Activated CD4-positive, alpha-beta T cell treated with anti-CD3 and anti-CD28 coated beads, Interleukin-2, Interleukin-4, amounts not matched to agents 100 ng/mL and 50 ng/mL, durations not matched to agents 16 hours and 8 hours (primary cell): ENCODE measurements at places on chromosomes 7 and 10.

- DNase-seq = no peak
Observed at GRCh38 chr7:115178835-115179234, 256.9 kb downstream of the MDFIC start.

- no peak for DNase-seq
Observed at GRCh38 chr10:131193923-131194322, 117.6 kb downstream of the TCERG1L start.

GRCh38 chr7:130297628-130298543 is 4.9 kb downstream of the CPA4 start:
- no peak for DNase-seq

GRCh38 chr7:21368317-21368716 is 59.6 kb upstream of the SP4 start:
- no peak for DNase-seq

DNA sequence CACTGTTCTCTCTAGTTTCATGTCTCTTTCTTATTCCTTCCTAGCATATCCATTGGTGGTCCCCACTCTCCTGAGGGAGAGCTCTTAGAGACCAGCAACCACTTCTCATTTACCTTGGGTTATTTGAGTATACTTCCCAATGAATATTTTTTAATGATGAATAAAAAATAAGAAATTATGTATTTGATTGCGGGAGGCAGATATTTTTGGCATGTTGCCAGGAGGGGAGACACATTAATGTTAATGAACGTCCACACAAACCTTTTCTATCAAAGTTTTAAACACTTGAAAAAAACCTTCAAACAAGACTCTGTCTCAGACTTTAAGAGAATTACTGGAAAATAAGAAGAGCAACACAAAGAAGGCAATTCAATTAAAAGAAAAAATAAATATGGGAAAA is 260.6 kb upstream of the MAGI2 start:
- DNase-seq = no peak

DNA sequence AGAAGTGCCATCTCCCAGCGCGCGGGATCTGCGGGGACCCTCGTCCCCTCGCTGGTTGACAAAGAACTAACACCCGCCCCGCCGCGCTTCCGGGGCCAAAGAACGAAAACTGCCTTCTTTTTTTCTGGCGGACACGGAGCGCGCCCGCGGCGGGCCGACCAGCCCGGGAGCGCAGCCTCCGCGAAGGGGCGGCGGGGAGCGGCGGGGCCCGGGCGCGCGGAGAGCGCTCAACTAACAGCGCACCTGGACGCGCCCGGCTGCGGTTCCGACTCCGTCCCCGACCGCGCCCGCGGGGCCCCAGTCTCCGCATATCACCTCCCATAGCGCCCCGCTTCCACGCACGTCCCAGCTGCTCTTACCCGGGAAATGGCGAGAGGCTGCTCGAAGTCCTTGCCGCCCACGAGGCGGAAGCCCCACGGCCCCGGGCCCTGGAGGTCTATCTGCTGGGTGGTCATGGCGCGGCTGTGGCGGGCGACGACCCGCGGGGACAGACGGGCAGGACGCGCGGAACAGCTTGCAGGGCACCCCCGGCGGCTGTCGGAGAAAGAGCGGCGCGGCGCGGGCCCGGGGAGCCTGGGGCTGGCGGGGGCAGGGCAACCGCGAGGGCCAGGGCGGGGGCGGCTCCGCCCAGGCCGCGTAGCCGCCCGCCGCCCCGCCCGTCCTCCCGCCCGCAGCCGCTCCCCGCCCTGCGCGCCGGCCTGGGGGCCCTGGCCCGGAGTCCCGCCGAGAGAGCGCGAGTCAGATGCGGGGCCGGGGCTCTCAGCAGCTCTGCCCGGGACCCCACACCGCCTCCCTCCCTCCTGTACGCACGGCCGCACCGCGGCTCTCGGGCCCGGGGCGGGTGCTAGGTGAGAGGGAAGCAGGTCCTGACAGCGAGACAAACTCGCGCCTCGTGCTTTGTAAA is at the start of gene PDLIM1:
Gene PDLIM1 (minus strand): TSS at position 543 of the 904 bp plus-strand sequence. CDS start 88 bp downstream, at position 455.
- peak; percentile 9 for DNase-seq

GRCh38 chr7:100789055-100789454 is 38.3 kb downstream of the EPHB4 start:
- no peak for DNase-seq

GRCh38 chr10:20180766-20181165 is 364.5 kb downstream of the PLXDC2 start:
- DNase-seq = no peak

- no peak for DNase-seq
Observed at GRCh38 chr7:83347945-83348444, 185.3 kb upstream of the PCLO start.

DNA sequence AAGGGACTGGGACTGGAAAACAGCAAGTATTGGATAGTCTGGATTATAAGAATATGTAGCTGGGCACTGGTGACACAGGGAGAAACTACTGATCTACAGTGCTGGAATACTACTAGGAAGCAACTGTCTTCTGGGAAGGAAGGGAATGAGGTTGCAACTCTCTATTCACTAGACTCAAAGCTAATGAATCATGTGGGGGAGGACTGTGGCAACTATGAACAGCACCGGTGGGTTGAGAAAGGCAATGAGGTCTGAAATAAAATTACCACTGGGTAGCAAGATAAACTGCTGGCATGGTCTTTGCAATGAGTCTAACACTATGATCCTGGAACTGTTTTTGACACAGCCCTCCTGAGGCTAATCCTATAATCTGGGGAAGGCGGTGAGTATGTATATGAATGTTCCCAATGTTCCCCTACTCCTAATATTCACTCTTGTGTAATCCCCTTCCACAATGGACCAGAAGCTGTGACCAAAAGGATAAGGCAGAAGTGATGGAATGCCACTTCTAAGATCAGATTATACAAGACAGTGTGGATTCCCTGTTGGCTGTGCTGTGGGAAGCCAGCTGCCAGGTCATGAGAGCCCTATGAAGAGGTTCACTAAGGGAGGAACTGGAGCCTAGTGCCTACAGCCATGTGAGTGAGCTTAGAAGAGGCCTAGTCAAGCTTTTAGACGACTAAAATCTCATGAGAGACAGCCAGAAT is 101.3 kb upstream of the DNAJB12 start:
- DNase-seq = no peak

DNA sequence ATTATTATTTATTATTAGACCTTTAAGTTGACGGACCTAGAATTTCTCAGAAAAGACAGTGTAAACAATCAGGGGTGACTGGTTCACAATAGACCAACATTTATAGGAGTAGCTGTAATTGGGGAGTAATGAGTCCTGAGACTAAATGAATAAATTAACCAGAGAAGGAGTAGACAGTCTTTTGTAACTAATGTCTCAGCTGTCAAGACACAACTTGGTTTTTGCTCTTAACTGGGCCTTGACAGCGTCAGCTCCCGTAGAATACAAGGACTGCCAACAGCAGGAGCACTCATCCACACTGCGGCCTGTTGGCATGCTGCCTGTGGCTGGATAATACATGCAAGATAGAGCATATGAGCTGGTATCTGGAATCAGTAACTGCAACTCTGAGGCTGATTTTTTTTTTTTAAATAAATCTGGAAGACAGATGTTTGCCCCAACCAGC is 123.9 kb downstream of the CACNA2D1 start:
- DNase-seq = no peak

- no peak for DNase-seq
Observed at GRCh38 chr7:21580073-21580521, 37.3 kb downstream of the DNAH11 start.

- DNase-seq = no peak
Observed at GRCh38 chr7:127382301-127383085, 10.0 kb downstream of the ZNF800 start.

- DNase-seq = no peak
Observed at GRCh38 chr7:49775065-49775948, 1.9 kb downstream of the VWC2 start.

DNA sequence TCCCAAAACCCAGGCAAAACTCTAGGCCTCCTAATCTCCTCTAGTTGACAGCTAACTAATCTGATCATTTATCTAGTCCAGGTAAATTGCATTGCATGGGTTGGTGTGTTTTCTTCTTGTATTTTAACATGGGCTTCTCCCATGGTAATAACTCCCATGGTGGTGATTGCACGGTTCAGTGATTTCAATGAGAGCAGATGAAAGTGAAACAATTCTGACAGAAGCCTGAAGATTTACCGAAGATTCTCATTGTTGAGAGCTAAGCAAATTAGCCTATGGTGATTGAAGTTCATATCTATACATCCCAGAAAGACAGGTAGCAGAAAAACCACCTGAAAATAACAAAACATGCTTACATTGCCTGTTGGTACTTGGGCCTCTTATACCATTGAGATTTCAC is 26.6 kb upstream of the LIPN start:
- DNase-seq = no peak

DNA sequence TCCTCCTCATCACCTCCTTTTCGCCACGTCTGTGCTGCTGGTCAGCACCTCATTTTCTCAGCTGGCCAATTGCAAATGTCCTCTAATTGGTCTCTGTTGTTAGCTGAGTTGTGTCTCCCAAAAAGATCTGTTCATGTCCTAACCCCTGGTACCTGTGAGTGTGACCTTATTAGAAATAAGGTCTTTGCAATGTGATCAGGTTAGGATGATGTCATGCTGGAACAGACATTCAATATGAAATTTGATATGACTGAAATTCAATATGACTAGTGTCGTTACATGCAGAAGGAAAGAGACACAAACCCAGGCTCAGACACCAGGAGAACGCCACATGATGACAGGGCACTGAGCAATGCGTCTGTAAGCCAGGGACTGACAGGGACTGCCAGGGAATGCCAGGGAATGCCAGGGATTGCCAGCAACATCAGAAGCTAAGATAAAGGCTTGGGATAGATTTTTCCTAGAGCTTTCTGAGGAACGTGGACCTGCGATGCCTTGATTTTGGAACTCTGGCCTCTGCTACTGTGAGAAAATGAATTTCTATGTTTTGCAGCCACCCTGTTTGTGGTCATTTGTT is 77.5 kb upstream of the CXCL12 start:
- DNase-seq = no peak

- no peak for DNase-seq
Observed at GRCh38 chr7:45677311-45677900, 103.2 kb downstream of the ADCY1 start.

DNA sequence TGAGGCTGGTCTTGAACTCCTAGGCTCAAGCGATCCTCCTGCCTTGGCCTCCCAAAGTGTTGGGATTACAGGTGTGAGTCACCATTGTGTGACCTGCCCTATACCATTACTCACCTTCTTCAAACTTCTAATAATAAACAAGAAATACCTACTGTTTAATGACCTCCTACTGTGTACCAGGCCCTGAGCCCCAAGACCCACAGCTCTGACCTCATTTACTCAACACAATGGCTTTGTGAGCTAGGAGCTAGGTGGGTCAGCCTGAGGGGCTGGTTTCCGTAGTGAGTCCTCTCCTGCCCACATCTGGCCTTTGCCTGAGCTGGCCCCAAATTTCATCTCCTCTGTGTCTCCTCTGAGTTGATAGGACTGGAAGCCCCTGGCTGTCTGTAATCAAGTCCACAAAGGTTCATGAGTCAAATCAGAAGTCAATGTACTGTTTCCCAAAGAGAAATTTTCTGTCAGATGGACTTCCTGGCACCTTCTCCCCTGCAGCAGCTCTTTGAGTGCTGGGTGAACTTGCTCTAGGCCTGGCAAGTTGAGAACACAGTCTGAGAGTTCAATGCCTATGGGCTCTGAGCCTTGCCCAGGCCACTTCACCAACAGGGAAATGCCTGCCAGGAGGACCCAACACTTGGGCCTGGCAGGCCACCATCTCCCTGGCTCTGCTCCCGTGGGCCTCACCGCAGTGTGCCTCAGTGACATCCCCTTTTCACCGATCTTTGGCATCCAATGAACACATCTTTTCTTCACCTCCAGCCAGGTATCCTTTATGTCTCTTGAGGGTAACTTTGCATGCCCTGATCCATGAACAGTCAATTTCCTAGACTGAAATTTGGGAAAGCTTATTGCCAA is 24.0 kb downstream of the NEURL1 start:
- no peak for DNase-seq

- no peak for DNase-seq
Observed at GRCh38 chr7:47337531-47337930, 244.4 kb downstream of the TNS3 start.

DNA sequence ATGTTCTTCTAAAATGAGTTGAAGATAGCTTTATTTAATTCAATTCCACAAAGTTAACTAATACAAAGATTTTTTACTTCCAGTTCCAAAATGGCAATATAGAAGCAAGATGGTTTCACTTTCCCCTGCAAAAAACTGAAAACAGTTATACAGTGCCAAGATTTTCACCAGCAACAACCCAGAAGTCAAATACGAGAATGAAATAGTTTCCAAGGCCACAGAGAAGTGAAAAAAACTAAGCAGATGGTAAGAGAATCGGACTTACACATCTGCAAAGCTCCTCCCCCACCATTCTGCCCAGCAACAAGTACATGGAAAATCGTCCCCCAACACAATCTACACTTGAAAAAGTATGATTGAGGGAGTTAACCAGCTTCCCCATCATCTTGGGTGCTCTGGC is 30.3 kb upstream of the KEL start:
- no peak for DNase-seq

- no peak for DNase-seq
Observed at GRCh38 chr7:18547509-18548187, 52.1 kb downstream of the HDAC9 start.

- DNase-seq = no peak
Observed at GRCh38 chr7:55527307-55527706, 45.0 kb downstream of the VOPP1 start.

GRCh38 chr10:122263971-122264370 is 7.1 kb upstream of the BTBD16 start:
- no peak for DNase-seq

DNA sequence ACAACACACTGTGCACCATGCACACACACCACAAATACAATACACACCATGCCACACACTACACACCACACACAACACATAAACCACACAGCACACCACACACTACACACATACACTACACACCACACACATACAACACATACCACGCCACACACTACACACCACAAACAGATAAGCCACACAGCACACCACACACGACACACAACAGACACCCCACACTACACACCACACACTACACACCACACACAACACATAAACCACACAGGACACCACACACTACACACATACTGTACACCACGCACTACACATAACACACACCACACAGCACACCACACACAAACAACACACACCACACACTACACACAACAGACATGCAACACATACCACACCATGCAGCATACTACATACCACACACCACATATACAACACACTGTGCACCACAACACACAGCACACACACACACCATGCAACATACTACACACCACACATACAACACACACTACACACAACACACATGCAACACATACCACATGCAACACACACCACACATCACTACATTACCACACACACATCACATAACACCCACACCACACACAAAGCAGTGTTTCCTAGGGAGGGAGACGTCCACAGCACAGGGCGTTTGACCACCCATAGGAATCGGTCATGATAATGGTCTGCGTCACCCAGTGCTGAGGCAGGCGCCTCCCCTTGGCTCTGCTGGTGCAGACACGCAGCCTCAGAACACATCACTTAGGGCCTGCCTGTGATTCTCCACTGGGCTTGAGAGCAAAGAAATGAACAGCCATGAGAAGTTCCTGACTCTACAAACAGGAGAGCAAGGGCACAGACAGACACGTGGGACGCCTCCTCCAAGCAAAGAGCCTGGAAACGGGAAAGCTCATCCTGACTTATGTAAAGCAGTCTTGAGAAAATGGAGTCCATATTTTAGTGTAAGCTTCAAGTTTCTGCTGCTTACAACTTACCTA is 458.3 kb downstream of the PTPRN2 start:
- no peak for DNase-seq
